Memory B cell (primary cell): ENCODE measurements at places on chromosomes 11 and 22.

GRCh38 chr22:48961705-48962104, 866.0 kb downstream of the BRD1 start:
- H3K27ac ChIP-seq, result no peak overlapping the region
- no peaks in the 10 kb centered on the region for H3K4me1 ChIP-seq
- H3K36me3 ChIP-seq, result no peaks in the 10 kb centered on the region
- H3K4me3 ChIP-seq, result no peak overlapping the region
- DNase-seq, result no peak

DNA sequence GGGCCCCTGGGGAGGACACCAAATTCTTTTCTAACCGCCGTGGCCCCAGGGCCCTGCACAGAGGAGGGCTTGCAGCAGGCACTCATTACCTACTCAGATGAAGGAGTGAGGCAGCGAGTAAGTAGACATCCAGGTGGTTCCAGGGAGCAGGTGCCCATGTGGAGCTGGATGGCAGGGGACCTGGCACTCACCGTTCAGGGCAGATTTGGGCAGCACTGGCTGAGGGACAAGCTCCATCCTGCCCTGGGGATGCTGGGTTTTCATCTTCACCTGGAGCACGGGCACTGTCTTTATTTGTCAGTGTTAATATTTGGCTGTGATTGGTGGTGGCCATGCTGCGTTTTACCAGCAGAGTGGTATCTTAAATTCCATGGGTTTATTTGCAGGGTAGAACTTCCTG, 1182.7 kb downstream of the BRD1 start:
- H3K27ac ChIP-seq, result no peak overlapping the region
- no peak for DNase-seq
- H3K27me3 ChIP-seq, result no peaks in the 10 kb centered on the region
- no peaks in the 10 kb centered on the region for H3K36me3 ChIP-seq
- H3K4me3 ChIP-seq, result no peak overlapping the region

DNA sequence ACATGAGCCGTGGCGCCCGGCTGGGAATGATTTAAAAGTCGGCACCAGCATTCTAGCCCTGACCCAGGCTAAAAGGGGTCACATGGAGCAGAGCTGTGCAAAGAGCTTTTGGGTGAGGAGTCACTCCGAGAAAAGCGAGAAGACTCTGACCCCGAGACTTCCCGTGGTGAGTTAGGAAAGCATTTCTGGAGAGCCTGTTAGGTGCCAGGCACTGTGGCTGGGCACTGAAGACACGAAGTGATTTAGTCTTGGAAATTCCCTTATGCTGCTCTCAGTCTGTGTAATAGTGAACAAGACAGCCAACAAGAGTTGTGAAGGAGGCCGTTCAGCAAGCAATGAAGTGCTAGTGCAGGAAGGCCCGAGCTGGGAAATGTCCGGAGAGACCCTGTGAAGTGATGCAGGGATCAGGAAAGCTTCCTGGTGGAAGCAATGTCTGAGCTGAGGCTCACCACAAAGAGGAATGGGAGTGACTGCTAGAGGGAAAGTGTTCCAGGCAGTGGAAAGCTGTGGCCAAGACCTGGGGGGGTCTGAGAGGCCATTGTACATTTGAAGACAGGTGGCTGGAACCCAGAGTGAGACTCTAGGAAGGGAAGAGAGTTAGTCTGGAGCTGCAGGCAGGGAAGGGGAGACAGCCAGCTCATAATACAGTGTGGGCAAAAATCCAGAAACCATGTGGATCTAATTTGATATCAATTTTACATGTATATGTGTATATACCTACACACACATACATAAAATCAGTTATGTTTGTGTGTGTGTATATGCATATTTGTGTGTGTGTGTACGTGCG, 31.6 kb downstream of the MARK2 start:
- H3K36me3 ChIP-seq, result peaks cover 10% of the 10 kb centered on the region
- H3K27ac ChIP-seq, result peak overlapping the region; percentile 58
- peak overlapping the region; percentile 45 for H3K4me3 ChIP-seq
- no peak for DNase-seq

- H3K27me3 ChIP-seq, result peaks cover 2% of the 10 kb centered on the region
- no peaks in the 10 kb centered on the region for H3K36me3 ChIP-seq
- no peak for DNase-seq
- no peak overlapping the region for H3K4me3 ChIP-seq
- no peak overlapping the region for H3K27ac ChIP-seq
Measured at GRCh38 chr11:115349335-115350017, 154.7 kb downstream of the CADM1 start.

GRCh38 chr11:113022262-113022661, 61.0 kb downstream of the NCAM1 start:
- no peak overlapping the region for H3K27ac ChIP-seq
- peaks cover 6% of the 10 kb centered on the region for H3K27me3 ChIP-seq
- H3K4me3 ChIP-seq, result no peak overlapping the region
- no peaks in the 10 kb centered on the region for H3K36me3 ChIP-seq

DNA sequence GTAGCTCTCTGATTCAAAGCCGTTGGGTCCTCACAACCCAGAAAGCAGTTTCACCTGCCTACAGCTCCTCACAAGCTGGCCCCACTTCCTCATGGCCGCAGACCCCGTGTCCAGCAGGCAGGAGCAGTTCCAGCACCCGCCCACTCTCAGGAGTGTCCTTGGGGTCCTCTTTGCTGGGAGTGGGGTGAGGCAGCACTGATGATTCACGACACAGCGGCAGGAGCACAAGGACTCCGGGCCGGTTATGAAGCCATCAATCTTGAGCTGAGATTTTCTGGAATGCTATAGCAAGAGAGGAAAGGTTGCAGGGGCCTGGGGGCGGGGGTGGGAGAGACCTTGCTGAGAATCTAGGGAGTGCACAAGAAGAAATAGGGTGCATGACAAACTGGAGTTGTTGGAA, 311.2 kb downstream of the NXPE2 start:
- no peak overlapping the region for H3K27ac ChIP-seq
- H3K4me1 ChIP-seq, result no peaks in the 10 kb centered on the region
- H3K4me3 ChIP-seq, result no peak overlapping the region
- H3K27me3 ChIP-seq, result no peaks in the 10 kb centered on the region
- no peak for DNase-seq

GRCh38 chr11:13315517-13316432, 38.2 kb downstream of the BMAL1 start:
- no peak for DNase-seq
- H3K36me3 ChIP-seq, result peaks cover 23% of the 10 kb centered on the region
- H3K27me3 ChIP-seq, result no peaks in the 10 kb centered on the region
- H3K4me3 ChIP-seq, result no peak overlapping the region
- peak overlapping the region; percentile 6 for H3K27ac ChIP-seq

- no peak for DNase-seq
- no peak overlapping the region for H3K4me3 ChIP-seq
- peaks cover 22% of the 10 kb centered on the region for H3K27me3 ChIP-seq
- H3K27ac ChIP-seq, result no peak overlapping the region
Measured at GRCh38 chr11:2149864-2150847, 10.9 kb downstream of the INS start.

- no peak for DNase-seq
- H3K27ac ChIP-seq, result no peak overlapping the region
- no peaks in the 10 kb centered on the region for H3K36me3 ChIP-seq
Measured at GRCh38 chr11:15836795-15837194, 519.6 kb downstream of the SOX6 start.

- peaks cover 29% of the 10 kb centered on the region for H3K4me1 ChIP-seq
- no peak for DNase-seq
- no peaks in the 10 kb centered on the region for H3K36me3 ChIP-seq
- H3K27ac ChIP-seq, result peak overlapping the region; percentile 83
- H3K4me3 ChIP-seq, result peak overlapping the region; percentile 82
Measured at GRCh38 chr22:49934160-49934890, 15.9 kb downstream of the CRELD2 start.

GRCh38 chr11:27118949-27119348, 78.3 kb downstream of the BBOX1 start:
- no peak for DNase-seq
- peaks cover 2% of the 10 kb centered on the region for H3K27me3 ChIP-seq
- H3K4me3 ChIP-seq, result no peak overlapping the region
- H3K36me3 ChIP-seq, result no peaks in the 10 kb centered on the region
- H3K4me1 ChIP-seq, result no peaks in the 10 kb centered on the region

- H3K4me3 ChIP-seq, result peak overlapping the region; percentile 94
Measured at GRCh38 chr11:123062892-123063825, 1.2 kb upstream of the HSPA8 start.

GRCh38 chr11:125481531-125481930, 14.5 kb downstream of the FEZ1 start:
- DNase-seq, result no peak
- no peak overlapping the region for H3K4me3 ChIP-seq
- no peaks in the 10 kb centered on the region for H3K4me1 ChIP-seq

GRCh38 chr11:94507485-94507884, 4.8 kb upstream of the C11orf97 start:
- peaks cover 3% of the 10 kb centered on the region for H3K4me1 ChIP-seq
- H3K27me3 ChIP-seq, result peaks cover 5% of the 10 kb centered on the region
- peaks cover 2% of the 10 kb centered on the region for H3K36me3 ChIP-seq
- DNase-seq, result no peak

DNA sequence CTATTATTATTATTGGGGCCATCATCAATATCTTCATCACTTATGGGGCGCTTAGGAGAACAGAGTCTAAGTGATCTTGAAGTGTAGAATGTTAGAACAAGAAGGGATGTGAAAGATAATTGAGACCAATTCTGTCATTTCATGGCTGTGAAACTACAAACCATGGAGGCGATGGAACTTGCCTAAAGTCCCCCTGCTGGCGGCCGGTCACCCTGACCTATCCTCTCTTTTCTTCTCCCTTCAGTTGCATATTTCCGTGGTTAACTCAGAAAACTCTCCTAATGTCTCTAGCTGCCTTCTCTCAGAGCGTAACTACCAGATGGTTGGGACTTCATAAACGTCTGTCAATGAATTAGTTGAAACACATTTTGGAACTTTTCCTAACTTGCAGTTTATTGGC, 6.6 kb upstream of the OR4B1 start:
- DNase-seq, result no peak
- no peak overlapping the region for H3K4me3 ChIP-seq
- H3K36me3 ChIP-seq, result no peaks in the 10 kb centered on the region
- H3K27me3 ChIP-seq, result peaks cover 11% of the 10 kb centered on the region
- no peaks in the 10 kb centered on the region for H3K4me1 ChIP-seq

DNA sequence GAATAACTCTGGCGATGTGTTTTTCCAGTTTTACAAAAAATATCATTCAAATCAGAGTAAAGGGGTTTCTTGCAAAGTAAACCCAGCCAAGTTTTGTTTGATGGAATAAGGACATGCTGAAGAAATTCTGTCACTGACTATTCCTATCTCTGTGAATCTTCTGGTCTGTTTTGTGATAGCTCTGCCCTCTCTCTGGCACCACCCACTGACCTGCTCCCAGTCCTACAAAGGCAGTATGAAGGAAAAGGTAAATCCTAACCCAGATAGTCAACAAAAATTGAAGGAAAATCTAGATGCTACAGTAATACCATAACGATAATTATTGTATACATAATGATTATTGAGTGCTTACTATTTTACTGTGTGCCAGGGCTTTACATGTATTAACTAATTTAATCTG, 76.3 kb upstream of the TP53AIP1 start:
- no peaks in the 10 kb centered on the region for H3K36me3 ChIP-seq
- no peak for DNase-seq
- no peak overlapping the region for H3K4me3 ChIP-seq
- H3K27ac ChIP-seq, result no peak overlapping the region
- peaks cover 3% of the 10 kb centered on the region for H3K27me3 ChIP-seq

DNA sequence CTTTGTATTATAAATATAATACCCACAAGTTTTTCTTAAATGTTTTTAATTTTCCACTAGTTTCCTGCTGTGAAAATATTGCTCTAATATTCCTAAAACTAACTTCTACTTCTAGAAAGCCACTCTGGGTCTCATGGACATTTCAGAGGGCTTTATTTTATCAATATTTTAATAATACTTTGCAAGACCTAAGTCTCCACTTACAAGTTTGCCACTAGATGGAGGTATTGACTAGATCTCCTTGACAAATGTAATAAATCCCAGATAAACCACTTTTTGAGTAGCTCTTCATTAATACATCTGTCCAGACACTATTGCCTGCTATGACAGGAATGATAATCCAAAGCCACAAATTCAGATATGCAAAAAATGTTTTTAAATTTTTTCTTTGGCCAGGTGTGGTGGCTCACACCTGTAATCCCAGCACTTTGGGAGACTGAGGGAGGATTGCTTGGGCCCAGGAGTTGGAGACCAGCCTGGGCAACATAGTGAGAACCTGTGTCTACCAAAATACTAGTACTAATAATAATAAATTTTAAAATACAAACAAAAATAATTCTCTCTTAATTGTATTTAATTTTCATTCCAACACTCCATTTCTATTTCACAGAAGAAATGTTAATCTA, 3.5 kb upstream of the ACAT1 start:
- DNase-seq, result no peak
- H3K4me1 ChIP-seq, result peaks cover 10% of the 10 kb centered on the region
- no peaks in the 10 kb centered on the region for H3K27me3 ChIP-seq
- H3K27ac ChIP-seq, result no peak overlapping the region
- H3K4me3 ChIP-seq, result no peak overlapping the region
